ENCODE measurements at places on chromosomes 5 and 9. TPM values are rescaled to one million over a fixed set of nuclear protein-coding genes. Genes with fewer than 3 reads are reported as not detected.
A peak's percentile ranks its signal among the peaks of the same experiment; 100 is the strongest.

DNA sequence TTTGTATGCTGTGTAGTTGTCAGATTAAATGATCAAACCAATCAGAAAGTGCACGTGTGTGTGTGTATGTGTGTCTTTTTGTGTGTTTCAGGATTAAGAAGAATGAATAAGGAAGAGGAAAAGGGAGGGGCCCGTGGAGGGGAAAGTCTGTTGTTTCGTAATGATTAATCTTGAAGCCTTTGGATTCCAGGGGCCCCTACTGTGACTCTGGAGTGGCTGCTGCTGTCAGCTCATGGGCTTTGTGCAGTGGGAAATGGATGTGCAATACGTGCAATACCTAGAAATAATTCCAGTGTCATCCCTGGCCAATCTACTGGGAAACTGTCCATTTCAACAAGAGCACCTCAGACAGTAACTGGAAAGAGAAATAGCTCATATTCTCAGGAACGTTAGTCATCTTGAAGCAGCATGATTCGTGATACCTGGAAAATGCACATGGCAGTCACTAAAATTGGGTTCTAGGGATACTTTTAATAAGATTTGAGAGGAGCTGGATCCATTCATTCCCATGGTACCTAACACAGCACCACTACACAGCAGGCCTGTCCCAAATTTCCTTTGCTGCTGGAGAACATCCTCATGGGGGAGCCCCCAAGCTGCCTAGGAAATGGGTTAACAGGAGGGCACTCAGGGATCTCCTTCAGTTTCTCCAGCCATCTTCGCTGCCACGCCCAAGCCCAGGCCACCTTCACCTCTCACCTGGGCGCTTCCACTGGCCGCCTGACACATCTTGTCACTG is 186.3 kb downstream of the NR3C1 start:
- H3K4me3 ChIP-seq: no peak overlapping the region
- no peak overlapping the region for H3K27ac ChIP-seq
- no peak for DNase-seq
- H3K27me3 ChIP-seq: no peaks in the 10 kb centered on the region
- H3K4me1 ChIP-seq: peaks cover 3% of the 10 kb centered on the region

DNA sequence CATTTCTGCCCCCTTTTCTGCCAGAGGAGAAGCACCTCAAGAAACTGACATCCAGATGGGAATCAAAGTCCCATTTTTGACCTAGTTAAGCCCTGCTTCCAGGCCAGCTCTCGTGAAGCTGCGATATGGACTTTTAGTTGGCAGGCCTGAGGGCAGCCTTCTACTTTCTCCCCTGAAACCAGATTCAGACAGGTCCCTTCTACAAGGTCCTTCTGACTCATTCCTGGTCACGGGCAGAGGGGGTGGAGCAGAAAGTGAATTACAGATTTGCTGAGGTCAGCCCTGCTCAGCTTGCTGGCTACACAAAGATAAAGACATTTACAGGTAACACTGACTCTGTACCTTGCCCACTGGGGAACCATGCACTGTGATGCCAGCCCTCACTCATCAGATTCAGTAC is 52.8 kb upstream of the TUT7 start:
- no peak overlapping the region for H3K4me3 ChIP-seq
- no peak for DNase-seq
- H3K36me3 ChIP-seq: no peaks in the 10 kb centered on the region
- no peak overlapping the region for H3K27ac ChIP-seq

- H3K36me3 ChIP-seq: no peaks in the 10 kb centered on the region
- peaks cover 25% of the 10 kb centered on the region for H3K27me3 ChIP-seq
- H3K4me1 ChIP-seq: peaks cover 6% of the 10 kb centered on the region
- peak overlapping the region; percentile 90 for H3K27ac ChIP-seq
Measured at GRCh38 chr5:112417931-112418658, 982 bp downstream of the EPB41L4A start.

The TPPP gene
- 14.9 TPM for total RNA-seq

DNA sequence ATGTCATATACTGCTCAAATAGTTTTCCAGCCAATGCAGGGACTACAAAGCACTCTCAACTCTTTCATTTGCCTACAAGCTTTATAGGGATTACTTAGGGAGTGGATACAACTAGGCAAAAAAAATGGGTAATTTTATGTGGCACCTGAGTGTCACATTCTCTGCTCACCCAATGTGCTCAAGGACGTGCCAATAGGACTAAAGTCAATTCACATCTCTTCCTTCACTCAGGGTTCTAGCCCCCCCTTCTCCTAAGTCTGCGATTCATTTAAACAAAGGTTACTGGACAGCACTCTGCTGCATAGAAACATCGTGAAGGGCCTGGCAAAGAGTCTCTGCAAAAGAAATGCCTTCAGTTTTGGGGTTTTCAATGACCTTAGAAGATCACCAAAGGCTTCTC is 142.3 kb downstream of the TSSK1B start:
- H3K4me3 ChIP-seq: peak overlapping the region; percentile 67
- no peaks in the 10 kb centered on the region for H3K27me3 ChIP-seq
- peaks cover 16% of the 10 kb centered on the region for H3K4me1 ChIP-seq
- H3K36me3 ChIP-seq: no peaks in the 10 kb centered on the region
- H3K27ac ChIP-seq: peak overlapping the region; percentile 97
- no peak for DNase-seq

The PCDHGA12 gene
- 7.3 TPM for total RNA-seq
